ENCODE measurements at places on chromosomes 2 and 18. TPM values are rescaled to one million over a fixed set of nuclear protein-coding genes. Genes with fewer than 3 reads are reported as not detected.

DNA sequence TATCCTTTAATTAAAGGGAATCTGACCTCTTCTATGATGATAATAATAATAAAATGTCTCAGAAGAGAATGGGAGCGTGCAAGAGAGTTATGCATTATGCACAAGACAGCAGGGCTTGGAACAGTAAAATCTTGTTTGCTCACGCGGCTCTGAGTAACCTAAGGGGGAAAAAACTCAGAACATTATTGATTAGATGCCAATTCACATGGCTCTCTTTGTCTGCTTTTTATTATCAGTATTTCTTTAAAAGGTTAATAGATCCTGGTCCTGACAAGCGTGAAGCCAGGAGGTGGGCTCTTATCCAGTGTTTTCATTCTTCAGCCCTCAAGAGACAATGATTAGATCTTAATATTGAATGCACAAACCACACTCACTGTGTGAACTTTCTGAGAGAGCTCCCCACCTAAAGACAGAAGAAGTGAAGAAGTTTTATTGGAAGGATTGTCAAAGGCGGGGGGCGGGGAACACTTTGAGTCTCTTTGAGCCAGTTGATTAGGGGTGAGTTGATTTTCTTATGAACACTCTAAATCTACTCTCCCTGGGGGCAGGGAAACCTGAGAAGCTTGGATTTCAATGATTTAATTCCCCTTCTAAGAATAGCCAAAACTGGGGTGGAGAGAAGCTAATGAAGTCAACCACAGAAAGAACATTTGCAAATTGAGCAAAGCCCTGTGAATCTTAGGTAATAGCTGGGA lies 127.5 kb upstream of the CTAGE1 start:
- DNase-seq = no peak

DNA sequence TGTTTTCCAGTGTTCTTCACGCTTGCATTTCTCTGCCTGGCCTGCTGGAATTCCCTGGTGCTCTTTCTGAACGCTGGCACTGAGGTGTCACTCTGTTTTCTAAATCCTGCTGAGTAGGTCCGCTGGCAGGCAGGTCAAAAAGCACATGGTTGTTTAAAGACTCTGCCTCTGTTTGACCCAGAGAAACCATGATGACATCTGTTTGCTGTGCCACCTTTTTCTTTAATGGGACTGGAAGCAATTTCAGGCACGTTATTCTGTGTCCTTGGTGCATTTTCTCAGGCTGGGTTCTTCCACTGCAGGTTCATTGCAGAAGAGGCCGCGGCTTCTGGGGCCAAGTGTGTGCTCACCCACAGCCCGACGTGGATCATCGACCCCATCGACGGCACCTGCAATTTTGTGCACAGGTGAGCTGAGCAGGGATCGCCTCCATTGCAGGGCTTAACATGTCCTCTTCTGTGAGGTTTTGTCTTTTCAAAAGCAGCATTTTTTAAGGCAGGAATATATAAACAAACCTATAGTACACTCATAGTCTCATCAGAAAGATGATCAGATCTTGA lies 28.4 kb downstream of the IMPA2 start:
- DNase-seq = no peak

ACADL gene
- polyA plus RNA-seq = not detected

DNA sequence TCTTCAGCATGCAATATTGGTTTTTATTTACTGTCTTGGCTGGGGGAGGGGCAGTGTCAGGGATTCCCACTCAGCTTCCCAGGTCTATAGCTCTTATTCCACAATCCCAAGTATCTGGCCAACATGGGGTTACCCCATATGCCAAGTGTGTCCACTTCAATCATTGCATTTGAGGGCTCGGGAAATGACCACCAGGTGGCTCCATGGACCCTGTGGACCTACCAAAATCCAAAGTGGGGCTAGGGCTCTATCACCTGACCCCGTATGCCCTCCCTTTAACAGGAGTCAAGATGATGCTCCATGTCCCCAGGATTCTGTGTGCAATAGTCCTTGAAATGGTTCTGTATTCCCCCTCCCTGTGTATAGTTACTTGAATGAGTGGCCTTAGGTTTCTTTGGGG lies 12.1 kb upstream of the TRAF3IP1 start:
- no peak for DNase-seq

DNA sequence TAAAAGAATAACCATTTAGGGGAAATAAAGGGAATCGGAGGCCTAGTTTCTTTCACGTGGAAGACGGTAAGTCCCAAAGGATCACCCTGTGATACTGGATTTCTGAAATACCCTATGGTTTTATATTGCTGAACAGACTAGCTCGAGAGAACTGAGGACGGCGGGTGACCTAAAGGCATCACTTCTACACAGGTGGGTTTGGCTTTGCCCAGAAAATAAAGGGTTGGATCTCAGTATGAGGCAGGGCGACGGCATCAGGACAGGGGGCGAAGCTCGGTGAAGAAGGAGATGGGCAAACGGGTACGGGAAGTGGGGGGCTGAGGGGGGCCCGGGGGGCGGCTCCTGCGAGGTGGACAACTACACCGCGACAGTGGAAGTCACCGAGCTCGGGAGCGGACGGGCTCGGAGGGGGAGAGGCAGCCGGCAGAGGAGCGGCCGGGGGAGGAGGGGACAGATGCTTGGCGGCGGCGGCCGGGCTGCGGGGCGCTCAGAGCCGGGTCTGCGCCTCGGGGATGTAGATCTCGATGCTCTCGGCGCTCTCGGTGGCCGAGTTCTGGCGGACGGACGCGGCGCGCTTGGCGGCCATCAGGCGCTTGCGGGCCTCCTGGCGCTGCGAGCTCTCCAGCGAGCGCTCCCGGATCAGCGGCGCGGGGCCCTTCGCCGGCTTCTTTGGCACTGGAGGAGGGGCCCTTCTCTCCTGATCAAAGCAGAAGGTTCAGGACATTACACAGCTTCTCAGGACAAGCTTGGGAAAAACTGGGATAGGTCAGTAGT lies 48.9 kb downstream of the TGIF1 start:
- DNase-seq = no peak

GRCh38 chr18:10748641-10749040 lies 222.8 kb downstream of the NAPG start:
- no peak for DNase-seq

- no peak for DNase-seq
These were observed 65.9 kb downstream of the CAB39 start for GRCh38 chr2:230778350-230779063.

- DNase-seq = no peak
These were observed 71.6 kb downstream of the ACKR3 start for GRCh38 chr2:236641051-236641726.

EVX2 gene
- not detected for polyA plus RNA-seq

DNA sequence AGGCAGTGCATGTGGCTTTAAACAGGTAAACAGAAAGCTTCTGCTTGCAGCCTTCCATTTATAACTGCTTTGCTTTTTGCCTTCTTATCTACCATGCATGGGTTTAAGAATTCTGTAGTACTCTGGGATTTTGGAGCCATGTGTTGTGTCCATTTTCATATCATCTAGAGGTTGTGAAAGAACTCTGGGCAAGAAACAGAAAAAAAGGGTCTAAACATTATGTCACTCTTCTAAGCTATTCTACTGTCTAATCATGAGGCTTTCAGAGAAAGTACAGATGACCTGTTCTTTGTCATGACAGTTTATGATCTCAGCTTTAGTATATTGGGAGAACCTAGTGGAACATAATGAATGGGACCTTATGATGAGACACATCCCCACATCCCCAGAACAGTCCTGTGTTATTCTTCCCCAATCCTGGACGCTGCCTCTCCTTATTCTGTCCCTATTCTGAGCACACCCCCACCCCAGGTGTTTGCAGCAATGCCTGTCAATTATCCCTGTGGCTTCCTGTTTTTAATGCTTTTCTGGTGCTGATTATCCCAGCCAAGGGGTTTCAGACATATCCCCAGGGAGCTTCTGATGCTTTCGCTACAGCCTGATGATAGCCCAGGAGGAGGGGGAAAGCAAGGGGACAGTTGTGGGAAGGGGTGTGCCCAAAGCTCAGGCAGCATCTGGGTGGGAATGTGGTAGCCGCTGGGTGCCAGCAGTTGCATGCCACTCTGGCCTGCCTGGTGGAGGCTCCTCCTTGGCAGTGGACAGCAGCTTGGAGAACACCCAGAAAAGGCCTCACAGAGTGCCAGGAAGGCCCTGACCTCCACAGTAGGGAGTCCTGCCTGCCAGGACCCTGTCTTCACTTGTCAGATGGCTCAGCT lies 169.5 kb upstream of the MAP3K20 start:
- DNase-seq = no peak

All from naive thymus-derived CD8-positive, alpha-beta T cell (primary cell).